ENCODE measurements at places on chromosomes 1 and 21.

DNA sequence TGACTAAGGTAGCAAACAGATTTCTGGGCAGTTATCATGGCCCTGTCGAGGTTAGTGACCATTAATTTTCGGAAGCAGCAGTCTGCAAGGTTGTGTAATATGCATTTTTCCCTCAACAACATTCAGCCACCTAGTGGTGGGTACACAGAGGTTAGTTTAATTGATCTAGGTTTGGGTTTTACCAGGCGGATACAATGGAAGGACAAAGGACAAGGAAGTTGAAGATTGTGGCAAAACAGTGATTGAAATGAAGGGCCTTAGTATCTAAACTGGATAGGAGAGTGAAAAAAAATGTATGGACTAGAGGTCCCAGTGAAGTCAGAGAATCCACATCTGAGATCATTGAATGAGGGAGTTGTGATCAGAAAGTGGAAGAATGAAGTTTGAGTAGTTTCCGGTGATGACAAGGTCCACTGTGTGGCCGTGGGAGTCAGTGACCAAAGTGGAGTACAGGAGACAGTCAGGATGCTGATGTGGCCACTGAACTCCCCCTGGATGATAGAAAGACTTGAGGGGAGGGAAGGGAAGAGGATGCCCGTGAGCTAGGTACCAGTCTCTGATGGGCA, 2.8 kb downstream of the ARMH1 start:
- no peaks in the 10 kb centered on the region for H3K27me3 ChIP-seq
- no peak for DNase-seq
- no peak overlapping the region for H3K4me3 ChIP-seq
- no peaks in the 10 kb centered on the region for H3K36me3 ChIP-seq

- H3K4me3 ChIP-seq, result no peak overlapping the region
- H3K27me3 ChIP-seq, result peaks cover 3% of the 10 kb centered on the region
- no peak for DNase-seq
- H3K27ac ChIP-seq, result no peak overlapping the region
These were observed 135.7 kb upstream of the SLC45A1 start for GRCh38 chr1:8182034-8182761.

GRCh38 chr1:151056149-151056548, 3.3 kb downstream of the CDC42SE1 start:
- peaks cover 74% of the 10 kb centered on the region for H3K36me3 ChIP-seq
- peaks cover 54% of the 10 kb centered on the region for H3K4me1 ChIP-seq
- peak overlapping the region; percentile 97 for H3K4me3 ChIP-seq
- H3K27ac ChIP-seq, result peak overlapping the region; percentile 96

- peaks cover 5% of the 10 kb centered on the region for H3K4me1 ChIP-seq
- no peaks in the 10 kb centered on the region for H3K27me3 ChIP-seq
- DNase-seq, result no peak
- no peak overlapping the region for H3K27ac ChIP-seq
- H3K4me3 ChIP-seq, result no peak overlapping the region
These were observed 3.7 kb upstream of the PARP1 start for GRCh38 chr1:226411619-226412018.

GRCh38 chr1:147216124-147216523, 9.0 kb downstream of the FMO5 start:
- no peaks in the 10 kb centered on the region for H3K4me1 ChIP-seq
- H3K27ac ChIP-seq, result no peak overlapping the region
- no peaks in the 10 kb centered on the region for H3K36me3 ChIP-seq
- DNase-seq, result no peak

- no peak for DNase-seq
- no peak overlapping the region for H3K27ac ChIP-seq
- H3K4me1 ChIP-seq, result no peaks in the 10 kb centered on the region
- H3K4me3 ChIP-seq, result no peak overlapping the region
- H3K27me3 ChIP-seq, result no peaks in the 10 kb centered on the region
These were observed 426.3 kb upstream of the ADGRL2 start for GRCh38 chr1:81374481-81374880.

GRCh38 chr1:74673351-74674111, at the start of gene ERICH3:
TSS of gene ERICH3 (minus strand) at chr1:74673792. CDS start at chr1:74673519, 273 bp downstream.
- H3K4me3 ChIP-seq, result peak within 1 kb of the TSS; percentile 12
- H3K27ac ChIP-seq, result no peak within 1 kb of the TSS
- DNase-seq, result no peak
- H3K27me3 ChIP-seq, result peaks cover 30% of the 10 kb centered on the region

DNA sequence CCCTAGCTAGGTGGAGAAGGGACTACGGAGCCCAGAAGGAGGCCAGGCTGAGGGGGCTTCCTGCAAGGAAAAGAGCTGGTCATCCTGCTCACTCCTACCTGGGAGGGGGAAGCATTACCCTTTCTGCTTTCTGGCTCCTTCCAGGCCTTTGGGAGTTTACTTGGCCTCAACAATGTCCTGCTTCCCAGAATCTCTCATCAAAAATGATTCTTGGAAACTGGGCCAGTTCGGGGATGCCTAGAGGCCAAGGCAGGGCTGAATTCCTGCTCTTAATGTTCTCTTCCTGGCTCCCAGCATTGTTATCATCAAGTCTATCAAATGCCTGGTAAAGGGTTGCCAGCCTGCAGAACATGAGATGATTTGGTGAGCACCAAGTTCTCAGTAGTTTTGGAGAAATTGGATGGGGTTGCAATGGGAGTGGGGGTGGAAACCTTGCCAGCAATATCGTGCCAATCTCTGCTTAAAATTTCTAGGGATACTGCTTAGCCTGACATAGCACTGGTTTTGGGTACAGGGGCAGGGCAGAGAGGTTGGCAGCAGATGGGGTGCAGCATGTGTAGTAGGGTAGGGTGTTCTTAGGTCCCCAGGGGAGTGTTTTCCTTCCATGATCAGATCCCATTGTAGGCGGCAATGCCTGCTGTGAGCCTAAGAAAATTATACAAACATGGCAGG, 7.7 kb upstream of the PAFAH2 start:
- no peaks in the 10 kb centered on the region for H3K36me3 ChIP-seq
- peaks cover 5% of the 10 kb centered on the region for H3K27me3 ChIP-seq
- H3K27ac ChIP-seq, result no peak overlapping the region
- no peak overlapping the region for H3K4me3 ChIP-seq

- peaks cover 2% of the 10 kb centered on the region for H3K4me1 ChIP-seq
- no peak for DNase-seq
- no peak overlapping the region for H3K27ac ChIP-seq
- no peaks in the 10 kb centered on the region for H3K36me3 ChIP-seq
- H3K27me3 ChIP-seq, result peaks cover 60% of the 10 kb centered on the region
These were observed 76.4 kb downstream of the FOXD2 start for GRCh38 chr1:47514229-47514628.

DNA sequence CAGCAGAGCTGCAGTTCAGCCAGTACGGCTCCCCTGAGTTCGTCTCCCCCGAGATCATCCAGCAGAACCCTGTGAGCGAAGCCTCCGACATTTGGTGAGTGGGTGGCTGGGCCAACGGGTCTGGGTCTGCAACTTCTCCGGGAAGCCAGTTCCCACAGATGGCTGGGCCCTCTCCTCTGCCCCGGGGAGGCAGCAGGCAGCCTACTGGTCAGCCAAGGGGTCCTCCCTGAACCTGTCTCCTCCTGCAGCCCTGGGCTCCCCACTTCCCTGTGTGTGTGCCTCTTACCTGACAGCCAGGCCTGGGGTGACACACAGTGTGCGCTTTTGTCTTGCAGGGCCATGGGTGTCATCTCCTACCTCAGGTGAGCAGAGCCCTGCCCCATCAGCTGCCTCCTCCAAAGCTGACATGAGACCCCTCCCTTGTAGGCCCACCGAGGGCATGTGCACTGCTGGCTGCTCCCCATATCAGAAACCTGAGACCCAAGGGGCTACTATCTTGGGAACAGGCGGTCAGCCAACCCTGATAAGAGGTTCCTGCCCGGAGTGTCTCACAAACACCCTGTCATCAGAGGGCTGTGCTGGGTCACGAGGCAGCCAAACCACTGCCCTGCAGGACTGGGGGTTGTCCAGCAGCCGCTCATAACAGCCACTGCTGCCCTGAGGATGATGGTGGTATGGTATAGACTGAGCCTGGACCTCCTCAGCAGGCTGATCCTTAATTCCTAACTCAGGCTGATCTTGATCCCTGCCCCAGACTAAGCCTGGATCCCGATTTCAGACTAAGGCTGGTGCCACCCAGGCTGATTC, 37.6 kb downstream of the TRIM11 start:
- H3K27ac ChIP-seq, result no peak overlapping the region
- no peaks in the 10 kb centered on the region for H3K36me3 ChIP-seq
- no peak overlapping the region for H3K4me3 ChIP-seq

- no peak for DNase-seq
- H3K27ac ChIP-seq, result no peak overlapping the region
- H3K4me1 ChIP-seq, result peaks cover 45% of the 10 kb centered on the region
- H3K27me3 ChIP-seq, result no peaks in the 10 kb centered on the region
These were observed 20.8 kb downstream of the CNST start for GRCh38 chr1:246587032-246587431.

DNA sequence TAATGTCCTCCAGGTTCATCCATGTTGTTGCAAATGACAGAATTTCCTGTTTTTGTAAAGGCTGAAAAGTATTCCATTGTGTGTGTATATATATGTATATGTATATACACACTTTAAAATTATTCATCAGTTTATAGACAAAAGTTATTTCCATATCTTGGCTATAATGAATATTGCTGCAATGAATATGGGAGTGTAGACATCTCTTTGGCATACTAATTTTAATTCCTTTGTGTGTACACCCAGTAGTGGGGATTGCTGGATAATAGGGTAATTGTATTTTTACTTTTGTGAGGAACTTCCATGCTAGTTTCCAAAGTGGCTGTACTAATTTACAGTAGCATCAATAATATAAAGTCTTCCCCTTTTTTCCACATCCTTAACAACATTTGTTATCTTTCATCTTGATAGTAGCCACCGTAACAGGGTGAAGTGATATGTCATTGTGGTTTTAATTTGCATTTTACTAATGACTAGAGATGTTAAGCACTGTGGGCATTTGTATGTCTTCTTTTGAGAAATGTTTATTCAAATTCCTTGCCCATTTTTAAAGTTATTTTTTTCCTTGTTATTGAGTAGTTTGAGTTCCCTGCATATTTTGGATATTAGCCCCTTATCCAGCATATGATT, 243.0 kb downstream of the PDE4B start:
- no peak overlapping the region for H3K27ac ChIP-seq
- no peak for DNase-seq
- H3K27me3 ChIP-seq, result peaks cover 6% of the 10 kb centered on the region
- no peaks in the 10 kb centered on the region for H3K36me3 ChIP-seq
- H3K4me1 ChIP-seq, result no peaks in the 10 kb centered on the region

- no peaks in the 10 kb centered on the region for H3K4me1 ChIP-seq
- H3K27ac ChIP-seq, result no peak overlapping the region
- no peak for DNase-seq
- no peaks in the 10 kb centered on the region for H3K27me3 ChIP-seq
- no peak overlapping the region for H3K4me3 ChIP-seq
These were observed 807.3 kb upstream of the RGS18 start for GRCh38 chr1:191350938-191351337.

DNA sequence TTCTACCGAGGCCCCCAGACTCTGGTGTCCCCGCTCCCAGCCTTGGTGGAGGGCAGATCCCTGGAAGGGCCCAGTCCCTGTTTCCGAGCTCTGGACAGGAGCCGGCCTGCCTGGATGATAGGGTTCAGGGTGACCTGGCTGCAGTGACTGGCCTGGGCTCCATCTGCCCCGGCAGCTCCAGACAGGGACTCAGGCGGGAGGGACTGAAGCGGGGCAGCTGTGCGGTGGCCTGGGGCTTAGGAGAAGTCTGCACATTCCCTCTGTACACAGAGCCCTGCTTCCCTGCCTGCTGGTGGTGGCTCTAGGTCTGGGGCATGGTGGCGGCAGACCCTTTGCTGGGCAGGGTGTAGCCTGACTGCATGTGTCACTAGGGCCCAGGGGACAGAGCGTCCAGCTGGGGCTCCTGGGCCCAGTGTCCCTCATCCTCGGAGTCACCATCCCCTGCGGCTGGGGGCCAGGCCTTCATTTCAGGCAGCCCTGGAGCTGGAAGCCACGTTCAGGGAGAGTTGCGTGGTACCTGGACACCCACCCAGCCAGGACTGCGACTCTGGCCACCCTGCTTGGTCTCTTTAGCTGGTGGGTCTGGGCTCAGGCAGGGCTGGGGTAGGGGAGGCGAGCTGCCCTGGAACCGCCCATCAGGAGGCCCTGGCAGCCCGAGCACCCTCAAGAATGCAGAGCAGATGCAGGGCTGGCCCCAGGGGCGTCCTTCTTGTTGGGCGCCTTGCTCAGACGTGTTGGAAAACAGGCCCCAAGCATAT, 9.6 kb downstream of the ARHGEF16 start:
- no peak overlapping the region for H3K27ac ChIP-seq
- no peak for DNase-seq
- H3K27me3 ChIP-seq, result no peaks in the 10 kb centered on the region
- H3K4me3 ChIP-seq, result no peak overlapping the region
- no peaks in the 10 kb centered on the region for H3K4me1 ChIP-seq
- H3K36me3 ChIP-seq, result no peaks in the 10 kb centered on the region

DNA sequence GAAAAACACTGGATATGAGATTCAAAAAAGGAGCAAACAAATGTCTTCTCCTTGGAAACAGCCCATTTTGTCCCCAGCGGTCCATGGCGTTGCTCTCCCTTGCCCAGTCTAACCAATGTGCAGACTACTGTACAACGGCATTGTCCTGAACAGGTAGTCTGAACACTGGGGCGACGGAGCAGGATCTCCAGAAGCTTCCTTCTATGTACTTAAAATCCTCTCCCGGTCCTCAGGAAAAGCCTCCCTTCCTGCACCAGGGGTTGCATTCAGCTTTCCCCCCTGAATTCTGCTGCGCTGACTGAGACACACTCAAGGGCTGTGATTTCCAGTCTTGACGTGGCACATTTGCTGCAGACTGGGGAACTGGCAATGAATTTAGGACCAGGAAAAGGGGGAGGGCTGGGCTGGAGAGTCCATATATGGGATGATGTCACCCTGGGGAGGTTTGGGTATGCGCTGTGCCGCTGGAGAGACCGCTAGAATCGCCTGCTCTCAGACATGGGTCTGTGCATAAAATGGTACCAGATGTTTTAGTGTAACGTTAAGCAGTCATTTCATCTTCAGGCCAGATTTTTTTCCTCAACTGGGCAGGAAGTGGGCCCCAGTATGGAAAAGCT, 275.9 kb upstream of the C1orf105 start:
- H3K4me1 ChIP-seq, result peaks cover 13% of the 10 kb centered on the region
- H3K36me3 ChIP-seq, result no peaks in the 10 kb centered on the region
- peak overlapping the region; percentile 75 for H3K27ac ChIP-seq
- peak overlapping the region; percentile 24 for H3K4me3 ChIP-seq

DNA sequence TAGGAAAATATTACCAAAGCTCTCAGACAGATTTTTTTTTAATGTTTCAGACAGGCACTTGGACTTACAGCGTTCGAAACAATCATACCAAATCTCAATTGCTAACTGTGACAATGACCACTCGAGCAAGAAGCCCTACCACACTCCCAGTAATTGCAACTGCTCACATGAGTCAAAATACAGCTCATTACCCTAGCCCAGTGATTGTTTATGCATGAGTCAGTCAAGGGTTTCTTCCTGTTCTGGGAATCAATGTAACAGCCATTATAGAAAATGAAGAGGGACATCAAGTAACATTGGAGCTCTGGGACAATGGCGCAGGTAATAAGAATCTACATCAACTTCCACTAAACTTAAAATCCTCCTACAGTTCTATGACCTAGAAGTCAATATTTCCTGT, 56.1 kb upstream of the SH3GLB1 start:
- no peaks in the 10 kb centered on the region for H3K36me3 ChIP-seq
- H3K4me1 ChIP-seq, result no peaks in the 10 kb centered on the region
- H3K27me3 ChIP-seq, result no peaks in the 10 kb centered on the region
- no peak overlapping the region for H3K27ac ChIP-seq

GRCh38 chr1:150558303-150558704, 9.1 kb downstream of the ADAMTSL4 start:
- H3K27me3 ChIP-seq, result no peaks in the 10 kb centered on the region
- no peak overlapping the region for H3K27ac ChIP-seq
- H3K4me1 ChIP-seq, result peaks cover 26% of the 10 kb centered on the region
- DNase-seq, result no peak
- no peak overlapping the region for H3K4me3 ChIP-seq

GRCh38 chr1:162110910-162111309, 41.4 kb downstream of the NOS1AP start:
- H3K36me3 ChIP-seq, result no peaks in the 10 kb centered on the region
- no peak for DNase-seq
- no peak overlapping the region for H3K4me3 ChIP-seq
- no peaks in the 10 kb centered on the region for H3K4me1 ChIP-seq

Data from activated naive CD8-positive, alpha-beta T cell treated with anti-CD3 and anti-CD28 coated beads, Interleukin-2, amount 50 U/mL, for 24 hours (primary cell).